ENCODE measurements at places on chromosomes 16 and 17. TPM values are rescaled to one million over a fixed set of nuclear protein-coding genes. Genes with fewer than 3 reads are reported as not detected.

TMEM235 gene
- total RNA-seq, result 0.21 TPM

MSLN gene
- total RNA-seq, result not detected

ZNRF1 gene
- 21.9 TPM for total RNA-seq

EME1 gene
- 5.5 TPM for total RNA-seq

NPIPB12 gene
- 12.5 TPM for total RNA-seq

CEMP1 gene
- not detected for total RNA-seq

CD300A gene
- not detected for total RNA-seq

Data from pulmonary artery endothelial cell (primary cell).